ENCODE measurements at places on chromosomes 11 and 22.
A peak's percentile ranks its signal among the peaks of the same experiment; 100 is the strongest.

GRCh38 chr11:76752321-76753143 lies 30.6 kb upstream of the TSKU start:
- DNase-seq = peak; percentile 92

DNA sequence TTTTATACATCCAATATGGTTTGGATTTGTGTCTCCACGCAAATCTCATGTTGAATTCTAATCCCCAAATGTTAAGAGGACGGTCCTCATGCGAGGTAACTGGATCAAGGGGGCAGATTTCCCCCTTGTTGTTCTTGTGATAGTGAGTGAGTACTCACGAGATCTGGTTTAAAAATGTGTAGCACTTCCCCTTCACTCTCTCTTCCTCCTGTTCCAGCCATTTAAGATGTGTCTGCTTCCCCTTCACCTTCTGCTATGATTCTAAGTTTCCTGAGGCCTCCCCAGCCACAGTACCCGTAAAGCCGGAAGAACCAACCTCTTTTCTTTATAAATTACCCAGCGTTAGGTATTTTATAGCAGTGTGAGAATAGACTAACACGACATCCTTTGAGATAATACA lies 98.6 kb downstream of the TTC28 start:
- DNase-seq = no peak

GRCh38 chr22:48531761-48532435 lies 1295.8 kb downstream of the BRD1 start:
- DNase-seq = no peak

GRCh38 chr22:31081963-31082605 lies 966 bp downstream of the SMTN start:
- peak; percentile 42 for DNase-seq

DNA sequence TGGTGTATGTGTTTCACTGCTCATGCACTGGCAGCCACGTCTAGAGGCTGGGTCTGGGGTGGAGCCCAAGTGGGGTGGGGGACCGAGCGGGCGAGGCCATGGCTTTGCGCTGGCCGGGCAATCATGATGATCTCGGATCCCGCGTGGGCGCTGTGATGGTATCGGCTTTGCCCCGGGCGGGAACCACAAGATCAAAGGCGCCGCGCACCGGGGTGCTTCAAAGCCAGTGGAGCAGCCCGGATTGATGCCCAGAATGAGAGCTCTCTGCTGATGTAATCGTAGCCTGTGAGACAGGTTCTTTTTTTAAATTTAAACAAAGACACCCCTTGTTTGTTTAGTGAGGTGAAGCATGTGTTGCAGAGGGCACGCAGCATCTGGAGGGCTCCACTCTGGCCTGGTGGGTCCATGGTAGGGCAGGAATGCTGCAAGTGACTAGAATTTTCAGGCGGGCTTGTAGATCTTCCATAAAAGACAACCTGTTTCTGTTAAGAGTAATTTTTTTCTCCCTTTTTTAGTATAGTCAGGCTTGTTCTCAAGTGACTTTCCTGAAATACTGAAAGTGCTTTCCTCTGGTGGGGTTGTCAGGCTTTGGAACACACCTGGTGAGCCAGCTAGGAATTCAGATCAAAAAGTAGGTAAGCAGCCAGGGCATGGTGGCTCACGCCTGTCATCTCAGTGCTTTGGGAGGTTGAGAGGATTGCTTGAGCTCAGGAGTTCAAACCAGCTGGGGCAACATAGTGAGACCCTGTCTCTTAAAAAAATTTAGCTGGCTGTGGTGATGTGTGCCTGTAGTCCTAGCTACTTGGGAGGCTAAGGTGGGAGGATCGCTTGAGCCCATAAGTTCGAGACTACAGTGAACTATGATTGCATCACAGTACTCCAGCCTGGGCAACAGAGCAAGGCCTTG lies 40.7 kb downstream of the ZNRF3 start:
- no peak for DNase-seq

DNA sequence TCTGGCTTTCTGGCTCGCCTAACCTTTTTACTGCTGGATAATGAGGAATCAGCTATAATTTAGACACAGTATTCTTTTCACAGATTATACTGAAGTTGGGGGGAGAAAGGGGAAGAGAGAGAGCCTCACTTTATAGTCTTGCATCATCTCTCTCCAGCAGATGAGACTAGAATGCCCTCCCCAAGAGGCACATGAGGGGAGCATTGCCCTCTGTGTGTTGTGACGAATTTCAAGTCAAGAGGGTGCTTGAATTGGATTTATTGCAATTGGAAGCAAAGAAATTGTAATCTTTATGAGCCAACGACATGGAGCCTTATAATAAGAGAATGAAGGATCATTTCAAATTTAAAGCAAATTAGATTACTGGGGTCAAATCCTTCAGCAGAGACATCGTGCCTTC lies 17.6 kb upstream of the CADM1 start:
- no peak for DNase-seq

DNA sequence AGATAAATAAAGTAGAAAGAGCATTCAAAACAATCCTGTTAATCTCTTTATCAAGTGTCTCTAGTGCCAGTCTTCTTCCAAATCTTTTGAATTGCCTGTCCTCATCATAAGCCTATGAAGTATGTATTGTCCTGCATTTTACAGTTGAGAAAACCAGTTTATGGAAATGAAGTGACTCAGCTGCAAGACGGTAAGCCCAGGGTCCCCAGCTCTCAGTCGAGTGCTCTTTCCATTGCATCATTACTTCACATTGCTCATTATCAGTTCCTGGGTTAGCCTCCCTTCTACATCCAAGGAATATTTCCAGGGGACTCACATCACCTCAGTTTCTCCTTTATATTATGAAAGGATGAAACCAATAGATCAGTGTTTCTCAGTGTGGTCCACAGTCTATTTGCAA lies 9.1 kb upstream of the P4HA3 start:
- no peak for DNase-seq

DNA sequence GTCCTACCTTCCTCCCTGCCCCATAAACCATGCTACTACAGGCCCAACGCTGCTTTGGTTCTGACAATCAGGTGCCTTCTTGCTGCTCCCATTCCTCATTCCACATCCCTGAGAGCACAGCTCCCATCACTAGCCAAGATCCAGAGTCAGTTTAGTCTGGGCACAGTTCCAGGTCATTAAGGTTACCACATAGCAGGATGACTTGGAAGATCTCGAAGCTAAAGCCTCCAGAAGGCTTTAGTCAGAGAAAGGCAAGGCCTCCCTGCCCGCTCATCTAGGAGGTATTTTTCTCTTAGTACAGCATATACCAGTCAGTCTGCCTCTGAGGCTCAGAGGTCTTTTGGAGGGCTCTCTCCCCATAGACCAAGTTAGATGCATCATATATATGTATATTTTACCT lies 30.3 kb downstream of the TRIM66 start:
- peak; percentile 98 for DNase-seq

DNA sequence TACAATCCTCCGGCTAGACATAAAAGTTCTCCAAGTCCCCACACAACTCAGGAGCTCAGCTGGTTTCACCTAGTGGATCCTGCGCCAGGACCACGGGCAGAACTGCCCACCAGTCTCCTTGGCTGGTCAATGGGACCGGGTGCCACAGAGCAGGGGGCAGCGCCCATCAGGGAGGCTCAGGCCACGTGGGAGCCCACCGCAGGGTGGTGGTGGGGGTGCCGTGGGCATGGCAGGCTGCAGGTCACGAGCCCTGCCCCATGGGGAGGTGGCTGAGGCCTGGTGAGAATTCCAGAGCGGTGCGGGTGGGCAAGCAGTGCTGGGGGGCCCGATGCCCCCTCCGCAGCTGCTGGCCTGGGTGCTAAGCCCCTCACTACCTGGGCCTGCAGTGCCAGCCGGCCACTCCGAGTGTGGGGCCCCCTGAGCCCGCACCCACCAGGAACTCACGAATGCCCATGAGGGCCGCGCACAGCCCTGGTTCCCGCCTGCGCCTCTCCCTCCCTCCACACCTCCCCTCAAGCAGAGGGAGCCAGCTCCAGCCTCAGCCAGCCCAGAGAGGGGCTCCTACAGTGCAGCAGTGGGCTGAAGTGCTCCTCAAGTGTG lies 1091.9 kb upstream of the TENM4 start:
- no peak for DNase-seq

All from fibroblast of upper back skin (primary cell).